AML-193 (cell line): ENCODE measurements at places on chromosomes 6 and 20.

GRCh38 chr6:30735668-30736314, 6.7 kb downstream of the FLOT1 start:
- no peak for DNase-seq

DNA sequence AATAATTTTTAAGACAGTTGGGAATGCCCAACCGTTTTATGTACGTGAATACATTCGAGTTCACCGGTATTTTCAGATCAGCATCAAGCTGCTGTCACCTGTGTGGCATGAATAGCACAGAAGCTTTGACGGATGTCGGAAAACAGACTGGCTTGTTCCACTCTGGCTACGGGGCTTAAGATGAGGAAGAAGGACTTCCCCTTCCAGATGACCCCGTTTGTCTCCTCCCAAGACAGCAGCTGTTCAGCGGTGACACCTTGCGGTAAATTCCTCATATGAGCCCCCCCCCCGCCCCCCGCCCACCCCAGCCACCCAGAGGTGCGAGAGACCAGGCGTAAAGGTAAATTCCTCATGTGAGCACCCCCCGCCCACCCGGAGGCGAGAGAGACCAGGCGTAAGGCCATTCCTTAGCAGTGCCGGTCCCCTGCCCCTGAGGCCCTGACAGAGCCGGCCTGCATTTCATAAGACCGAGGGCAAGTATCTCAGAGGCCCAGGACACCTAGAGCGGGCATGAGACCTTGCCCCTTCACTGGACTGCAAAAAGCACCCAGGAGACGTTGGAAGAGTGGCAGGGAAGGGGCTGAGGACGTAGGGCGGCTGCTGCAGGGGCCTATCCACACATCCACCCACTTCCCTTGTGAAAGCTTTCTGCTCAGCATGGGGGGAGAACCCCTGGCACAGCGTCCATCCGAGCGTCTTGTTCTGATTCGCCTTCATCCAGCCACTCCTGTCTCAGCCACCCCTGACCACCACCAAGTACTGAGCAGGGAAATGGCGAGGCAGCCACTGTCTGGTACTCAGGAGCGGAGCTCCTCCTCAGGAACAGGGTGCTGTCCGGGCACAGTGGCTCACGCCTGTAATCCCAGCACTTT, 7.3 kb upstream of the PCMTD2 start:
- DNase-seq: peak; percentile 4

DNA sequence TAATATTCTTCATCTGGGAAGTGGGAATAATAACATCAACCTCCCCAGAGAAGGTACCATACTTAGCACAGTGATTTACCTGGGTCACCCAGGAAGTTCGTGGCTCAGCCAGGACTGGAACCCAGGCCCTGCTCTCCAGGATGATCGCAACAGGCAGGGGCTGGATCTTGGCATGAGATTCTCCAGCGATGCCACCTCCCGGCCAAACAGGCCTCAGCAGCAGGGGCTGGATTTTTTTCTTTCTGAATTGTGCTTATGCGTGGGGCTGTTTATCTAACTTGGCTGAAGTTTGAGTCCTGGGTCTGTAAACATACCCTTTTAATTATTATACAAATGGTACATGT, 129.5 kb upstream of the PTPN1 start:
- no peak for DNase-seq

GRCh38 chr20:30489614-30490003, 767.9 kb upstream of the DEFB115 start:
- no peak for DNase-seq

- no peak for DNase-seq
These were observed 5.3 kb downstream of the NAA20 start for GRCh38 chr20:20022498-20022897.

DNA sequence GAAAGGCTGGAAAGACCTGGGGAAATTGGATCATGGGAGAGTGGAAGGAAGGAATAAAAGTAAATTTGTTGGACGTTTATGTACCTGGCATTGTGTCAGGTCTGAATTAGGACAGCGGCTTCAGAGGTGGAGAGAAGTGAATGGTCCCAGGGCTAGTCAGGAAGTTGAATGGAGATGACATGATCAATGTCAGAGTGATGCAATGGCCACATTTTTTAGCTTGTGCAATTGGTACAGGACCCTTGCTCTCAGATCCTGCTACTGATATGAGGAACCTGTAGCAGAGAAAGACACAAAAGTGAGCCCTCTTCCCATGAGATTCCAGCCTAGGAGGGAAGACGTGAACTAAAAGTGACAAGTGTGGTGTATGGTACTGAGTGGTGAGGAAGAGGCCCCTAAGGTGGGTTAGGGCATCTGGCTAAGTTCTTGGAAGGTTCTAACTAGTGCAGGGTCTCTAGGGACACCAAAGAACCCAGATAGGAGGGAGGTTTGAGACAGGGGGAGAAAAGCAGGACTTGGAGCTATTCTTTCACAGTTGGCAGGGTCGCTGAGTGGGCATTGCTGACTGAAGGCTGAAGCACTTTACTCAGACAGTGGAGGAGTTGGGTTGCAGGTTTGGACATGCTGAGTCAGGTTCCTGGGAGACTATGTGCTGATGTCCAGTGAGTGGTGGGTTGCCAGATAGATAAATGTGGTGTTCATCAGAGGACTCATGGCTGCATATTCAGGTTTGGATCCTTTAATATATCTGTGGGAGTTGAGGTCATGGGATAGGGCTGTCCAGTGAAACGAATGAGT, 266.1 kb upstream of the RNF24 start:
- no peak for DNase-seq

GRCh38 chr6:37861452-37861851, 41.9 kb downstream of the ZFAND3 start:
- no peak for DNase-seq

GRCh38 chr20:36098364-36098763, 56.2 kb upstream of the EPB41L1 start:
- no peak for DNase-seq

DNA sequence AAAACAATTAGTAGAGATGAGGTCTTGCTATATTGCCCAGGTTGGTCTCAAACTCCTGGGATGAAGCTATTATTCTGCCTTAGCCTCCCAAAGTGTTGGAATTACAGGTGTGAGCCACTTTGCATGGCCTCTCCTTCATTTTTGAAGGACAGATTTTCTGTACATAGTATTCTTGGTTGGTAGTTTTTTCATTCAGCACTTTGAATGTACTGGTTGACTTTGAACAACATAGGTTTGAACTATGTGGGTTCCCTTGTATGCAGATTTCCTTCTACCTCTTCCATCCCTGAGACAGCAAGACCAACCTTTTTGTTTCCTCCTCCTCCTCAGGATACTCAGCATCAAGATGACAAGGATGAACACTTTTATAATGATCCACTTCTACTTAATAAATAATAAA, 436.4 kb downstream of the QKI start:
- DNase-seq: no peak

GRCh38 chr6:13030396-13030795, 297.9 kb downstream of the TBC1D7 start:
- no peak for DNase-seq

GRCh38 chr20:45037050-45037449, 63.9 kb downstream of the KCNS1 start:
- no peak for DNase-seq

GRCh38 chr20:48326434-48326691, 501.4 kb downstream of the PREX1 start:
- DNase-seq: no peak

GRCh38 chr6:11492464-11493290, 44.9 kb upstream of the TMEM170B start:
- no peak for DNase-seq

- DNase-seq: no peak
These were observed 59.7 kb downstream of the TCP11 start for GRCh38 chr6:35081426-35081851.

DNA sequence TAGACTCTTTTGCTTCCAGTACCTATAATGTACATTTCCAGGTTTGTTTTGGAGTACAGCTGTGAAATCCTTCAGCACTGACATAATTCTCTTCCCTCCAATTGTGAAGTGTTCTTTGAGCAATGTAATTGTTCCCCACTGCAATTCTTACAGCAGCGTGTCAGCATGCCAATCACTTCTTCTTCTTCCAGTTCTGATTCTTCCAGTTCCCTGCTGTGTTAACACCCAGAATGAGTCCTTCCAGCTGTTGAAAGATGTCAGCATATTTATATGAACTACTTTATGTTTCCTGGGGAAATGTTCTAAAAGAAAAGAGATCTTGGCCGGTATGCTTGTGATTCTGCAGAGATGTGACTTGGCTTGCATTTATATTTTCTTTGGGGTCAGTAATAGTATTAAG, 213.9 kb downstream of the UNC5CL start:
- no peak for DNase-seq

- DNase-seq: no peak
These were observed 206.5 kb upstream of the ZNF184 start for GRCh38 chr6:27679308-27679963.

- no peak for DNase-seq
These were observed 469 bp upstream of the XRN2 start for GRCh38 chr20:21302664-21303060.

DNA sequence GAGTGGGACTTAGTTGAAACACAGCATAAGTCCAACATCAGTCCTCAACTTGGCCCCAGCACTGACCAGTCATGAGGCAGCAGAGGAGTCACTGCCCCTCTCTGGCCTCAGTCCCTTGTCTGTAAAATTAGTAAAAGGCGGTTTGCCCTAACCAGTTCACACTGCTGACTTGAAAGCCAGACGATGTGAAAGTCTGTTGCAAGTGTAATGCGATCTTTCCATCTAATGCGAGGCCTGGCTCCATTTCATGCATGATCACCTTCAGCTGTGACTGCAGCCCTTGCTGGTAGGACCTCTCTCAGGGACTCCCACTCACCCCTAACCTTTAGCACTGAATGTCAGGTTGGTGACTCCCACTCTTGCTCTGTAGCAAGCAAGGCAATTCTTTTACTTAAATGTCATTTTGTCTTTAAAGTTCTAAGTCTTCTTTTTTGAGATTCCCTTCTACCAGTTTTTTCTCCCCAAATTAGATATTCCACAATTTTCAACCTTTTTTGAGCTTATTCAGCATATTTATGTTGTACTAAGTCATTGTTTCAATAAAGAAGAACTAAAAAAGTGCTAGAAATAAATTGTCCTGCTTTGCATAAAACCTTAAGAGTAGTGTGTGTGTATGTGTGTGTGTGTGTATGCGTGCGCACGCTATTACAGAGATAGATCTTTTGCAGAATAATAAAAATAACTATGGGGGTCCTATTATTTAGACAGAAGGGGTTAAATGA, 245.5 kb downstream of the PACRG start:
- DNase-seq: no peak

DNA sequence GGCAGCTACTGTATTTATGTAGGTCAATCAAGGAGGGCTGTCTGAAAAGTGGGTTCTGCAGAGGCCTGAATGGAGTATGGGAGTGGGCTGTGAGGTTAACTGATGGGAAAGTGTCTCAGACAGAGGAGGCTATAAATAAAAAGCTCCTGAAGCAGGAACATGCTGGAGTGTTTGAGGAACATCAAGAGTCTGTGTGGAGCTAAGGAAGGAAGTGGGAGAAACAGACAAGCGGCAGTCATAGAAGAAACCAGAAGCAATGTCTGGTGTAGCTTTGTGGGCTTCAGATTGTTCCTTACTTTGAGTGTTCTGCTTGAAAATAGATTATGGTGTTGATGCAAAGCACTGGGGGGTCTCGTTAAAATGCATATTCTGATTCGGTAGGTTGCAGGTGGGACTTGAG, 101.5 kb upstream of the OGFRL1 start:
- DNase-seq: no peak

DNA sequence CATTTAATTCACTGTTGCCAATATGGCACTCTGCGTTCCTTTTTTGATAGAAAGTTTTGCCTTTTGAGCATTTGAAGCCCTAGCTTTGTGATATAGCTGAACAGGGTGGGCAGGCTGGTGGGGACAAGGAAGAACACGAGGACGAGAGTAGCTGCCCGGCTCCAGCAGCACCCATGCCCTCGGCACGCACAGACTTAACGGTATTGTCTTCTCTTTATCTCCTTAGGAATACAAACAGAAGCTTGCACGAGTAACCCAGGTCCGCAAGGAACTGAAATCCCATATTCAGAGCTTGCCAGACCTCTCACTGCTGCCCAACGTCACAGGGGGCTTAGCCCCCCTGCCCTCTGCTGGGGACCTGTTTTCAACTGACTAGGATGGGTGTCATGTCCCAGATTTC, 56.0 kb downstream of the RPRD1B start:
- DNase-seq: no peak

DNA sequence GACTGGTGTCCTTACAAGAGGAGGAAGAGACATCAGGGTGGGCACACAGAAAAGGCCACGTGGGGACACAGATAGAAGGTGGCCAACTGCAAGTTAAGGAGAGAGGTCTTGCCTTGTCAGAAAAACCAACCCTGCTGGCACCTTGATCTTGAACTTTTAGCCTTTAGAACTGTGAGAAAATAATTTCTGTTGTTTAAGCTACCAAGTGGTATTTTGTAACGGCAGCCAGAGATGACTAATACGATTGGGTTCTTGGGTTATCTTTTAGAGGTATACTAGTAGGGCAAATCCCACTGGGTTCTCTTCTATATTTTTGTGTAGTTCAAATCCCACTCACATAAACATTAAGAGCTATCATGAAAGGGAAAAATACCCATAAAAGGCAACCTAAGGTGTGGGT, 31.9 kb upstream of the ZBTB24 start:
- no peak for DNase-seq

DNA sequence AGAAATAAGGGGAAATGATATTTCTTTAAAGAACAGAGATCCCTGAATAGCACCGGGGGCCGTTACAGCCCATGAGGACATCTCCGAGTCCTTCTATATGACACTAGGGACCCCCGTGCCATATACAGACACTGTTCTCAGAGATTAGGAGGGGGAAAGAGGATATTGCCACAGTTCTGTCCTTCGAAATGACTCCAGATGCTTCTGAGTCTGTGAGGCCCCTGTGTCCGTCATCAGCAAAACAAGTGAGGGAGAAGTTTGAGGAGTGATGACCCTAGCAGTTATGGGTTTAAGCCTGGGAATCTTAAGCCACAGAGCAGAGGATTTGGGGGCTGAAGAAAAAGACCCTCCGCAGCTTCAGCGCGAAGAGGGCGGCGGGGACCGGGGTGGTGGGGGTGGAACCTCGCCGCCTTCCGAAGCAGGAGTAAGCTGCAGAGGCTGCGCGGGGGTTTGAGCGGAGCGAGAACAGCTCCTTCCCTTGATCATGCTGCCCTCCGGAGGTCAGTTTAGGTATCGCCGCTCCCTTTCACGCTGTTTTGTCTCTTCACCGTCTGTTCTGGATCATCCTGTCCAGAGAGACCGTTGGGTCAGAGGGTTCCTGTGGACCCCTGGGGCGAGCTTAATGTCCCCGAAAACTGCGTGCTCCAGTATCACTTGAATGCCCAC, 23.6 kb downstream of the VPS52 start:
- DNase-seq: peak; percentile 90

GRCh38 chr6:11410539-11411307, 126.8 kb upstream of the TMEM170B start:
- no peak for DNase-seq

GRCh38 chr6:68559070-68559469, 76.0 kb upstream of the ADGRB3 start:
- peak; percentile 40 for DNase-seq

DNA sequence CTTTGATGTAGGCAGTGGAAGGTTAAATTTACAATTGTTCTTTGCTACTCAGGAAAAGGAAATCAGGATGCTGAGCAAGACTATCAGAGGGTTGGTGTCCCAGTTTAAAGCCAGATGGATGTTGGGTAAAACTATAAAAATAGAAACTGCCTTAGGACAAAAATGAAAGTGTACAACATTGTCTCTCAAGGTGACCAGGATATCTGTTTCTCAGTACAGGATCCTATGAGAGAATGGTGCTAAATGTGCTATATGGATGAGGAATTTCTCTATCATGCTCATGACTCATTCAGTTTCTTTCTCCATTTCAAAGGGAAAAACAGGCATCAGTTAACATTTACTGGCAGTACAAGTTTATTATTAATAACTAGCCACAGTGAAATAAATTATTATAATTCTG, 534.2 kb upstream of the GJE1 start:
- DNase-seq: no peak

- DNase-seq: no peak
These were observed 9.8 kb downstream of the PGM3 start for GRCh38 chr6:83183082-83183828.
